CD4-positive, alpha-beta T cell treated with Interleukin-6 at 100 ng/mL for 8 hours (primary cell): ENCODE measurements at places on chromosomes 4 and X.

GRCh38 chr4:142977182-142977581, 131.1 kb upstream of the INPP4B start:
- DNase-seq: no peak

DNA sequence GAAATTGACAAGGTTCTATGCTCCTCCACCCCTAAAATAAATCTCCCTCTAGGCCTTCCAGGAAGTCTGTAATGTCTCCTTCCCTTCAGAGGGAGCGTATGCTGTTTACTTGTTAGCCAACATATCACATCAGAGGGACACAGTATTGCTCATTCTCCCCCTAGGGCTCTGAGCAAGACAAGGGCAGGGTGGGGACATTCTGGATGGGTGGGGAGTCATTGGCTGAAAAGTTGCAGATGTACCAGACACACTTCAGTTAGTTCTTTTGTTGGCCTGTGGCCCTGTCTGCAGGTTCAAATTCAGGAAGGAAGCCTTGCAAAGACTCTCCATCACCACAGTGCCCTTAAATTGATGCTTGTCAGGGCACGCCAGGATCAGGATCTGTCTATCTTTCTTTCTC, 106.3 kb upstream of the TEX13D start:
- DNase-seq: no peak

DNA sequence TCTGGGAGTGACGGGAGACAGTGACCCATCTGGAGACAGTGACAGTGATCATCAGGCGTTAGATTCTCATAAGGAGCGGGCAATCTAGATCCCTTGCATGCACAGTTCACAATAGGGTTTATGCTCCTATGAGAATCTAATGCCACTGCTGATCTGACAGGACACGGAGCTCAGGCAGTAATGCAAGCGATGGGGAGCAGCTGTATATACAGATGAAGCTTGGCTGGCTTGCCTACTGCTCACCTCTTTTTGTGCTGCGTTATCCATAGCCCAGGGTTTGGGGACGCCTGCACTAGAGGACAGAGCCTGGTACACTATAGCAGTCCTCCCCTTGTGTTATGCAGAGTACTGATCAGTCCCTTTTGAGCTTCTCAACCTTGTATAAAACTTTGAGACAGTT, 23.5 kb downstream of the NFKB1 start:
- DNase-seq: no peak

- DNase-seq: no peak
Measured at GRCh38 chr4:162682651-162683050, 484.0 kb downstream of the NAF1 start.

GRCh38 chrX:96556886-96557285, 127.8 kb upstream of the DIAPH2 start:
- DNase-seq: no peak

GRCh38 chr4:7763788-7764187, 175.9 kb downstream of the AFAP1 start:
- no peak for DNase-seq

- no peak for DNase-seq
Measured at GRCh38 chr4:82638479-82638878, 76.7 kb upstream of the TMEM150C start.

GRCh38 chr4:78360466-78360865, 191.1 kb upstream of the ANXA3 start:
- DNase-seq: no peak

- DNase-seq: no peak
Measured at GRCh38 chr4:56958111-56958517, 19.3 kb downstream of the NOA1 start.
